CD4-positive, alpha-beta T cell (primary cell): ENCODE measurements at places on chromosomes 3 and 15.

- DNase-seq, result no peak
Observed at GRCh38 chr3:24494618-24495325, at the start of gene THRB. THRB (minus strand) TSS chr3:24494850.

GRCh38 chr3:48709051-48709461 is 8.0 kb downstream of the IP6K2 start:
- DNase-seq, result no peak

DNA sequence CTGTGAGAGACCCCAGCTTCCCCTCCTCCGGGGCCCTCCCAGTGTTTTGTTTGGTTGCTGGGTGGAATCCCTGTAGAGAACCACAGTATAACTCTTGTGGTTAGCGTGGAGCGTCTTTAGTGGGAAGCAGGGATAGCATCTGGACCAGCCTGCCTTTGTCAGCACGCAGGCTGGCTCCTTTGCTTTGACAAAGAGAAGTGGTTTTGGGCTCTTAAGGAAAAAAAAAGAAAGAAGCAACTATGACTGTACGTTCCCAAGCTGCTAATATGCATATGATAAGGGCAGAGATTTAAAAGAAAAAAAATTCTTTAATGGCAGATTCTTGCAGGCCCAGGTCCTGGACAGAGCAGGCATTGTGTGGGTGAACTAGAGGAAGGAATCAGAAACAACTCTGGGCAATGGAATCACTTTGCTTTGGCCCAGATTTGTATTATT is 340.8 kb upstream of the CTDSPL start:
- DNase-seq, result no peak

GRCh38 chr3:146581951-146582467 is 23.1 kb downstream of the PLSCR5 start:
- DNase-seq, result peak; percentile 8

GRCh38 chr15:74400313-74400860 is 32.9 kb upstream of the CYP11A1 start:
- DNase-seq, result peak; percentile 37

- no peak for DNase-seq
Observed at GRCh38 chr3:52036829-52037228, 19.5 kb downstream of the DUSP7 start.

- DNase-seq, result no peak
Observed at GRCh38 chr3:146387566-146387965, 81.8 kb downstream of the PLSCR2 start.

GRCh38 chr3:5974630-5975322 is 787.3 kb downstream of the EDEM1 start:
- DNase-seq, result peak; percentile 6

- peak; percentile 49 for DNase-seq
Observed at GRCh38 chr3:46368569-46368968, 2.2 kb upstream of the CCR5 start.

DNA sequence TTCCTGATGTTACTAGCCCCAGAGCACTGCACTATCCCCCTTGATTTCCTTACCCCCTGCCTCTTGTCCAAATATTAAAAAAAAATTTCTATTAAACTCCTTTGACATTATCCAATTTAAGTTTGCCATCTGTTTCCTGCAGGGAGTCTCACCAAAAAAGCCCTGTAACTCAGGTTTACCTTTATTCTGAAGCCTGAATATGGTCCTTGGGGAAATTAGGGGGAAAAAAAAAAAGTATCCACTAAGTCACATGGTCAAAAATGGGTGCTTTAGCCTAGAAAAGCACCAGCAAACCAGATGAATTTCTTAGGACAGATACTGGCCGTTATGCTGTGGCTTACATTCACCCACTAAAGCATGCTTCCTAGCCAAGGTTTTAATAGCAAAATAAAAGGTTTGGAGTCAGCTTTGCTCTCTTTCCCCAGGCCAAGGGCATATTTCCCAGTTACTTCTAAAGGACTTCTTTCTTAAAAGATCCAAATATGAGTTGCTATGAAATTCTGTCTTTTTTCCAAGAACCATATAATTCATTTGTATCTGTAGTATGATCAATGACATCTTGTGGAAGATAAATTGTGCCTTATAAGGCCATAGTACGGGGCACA is 394.9 kb downstream of the LSAMP start:
- DNase-seq, result no peak

DNA sequence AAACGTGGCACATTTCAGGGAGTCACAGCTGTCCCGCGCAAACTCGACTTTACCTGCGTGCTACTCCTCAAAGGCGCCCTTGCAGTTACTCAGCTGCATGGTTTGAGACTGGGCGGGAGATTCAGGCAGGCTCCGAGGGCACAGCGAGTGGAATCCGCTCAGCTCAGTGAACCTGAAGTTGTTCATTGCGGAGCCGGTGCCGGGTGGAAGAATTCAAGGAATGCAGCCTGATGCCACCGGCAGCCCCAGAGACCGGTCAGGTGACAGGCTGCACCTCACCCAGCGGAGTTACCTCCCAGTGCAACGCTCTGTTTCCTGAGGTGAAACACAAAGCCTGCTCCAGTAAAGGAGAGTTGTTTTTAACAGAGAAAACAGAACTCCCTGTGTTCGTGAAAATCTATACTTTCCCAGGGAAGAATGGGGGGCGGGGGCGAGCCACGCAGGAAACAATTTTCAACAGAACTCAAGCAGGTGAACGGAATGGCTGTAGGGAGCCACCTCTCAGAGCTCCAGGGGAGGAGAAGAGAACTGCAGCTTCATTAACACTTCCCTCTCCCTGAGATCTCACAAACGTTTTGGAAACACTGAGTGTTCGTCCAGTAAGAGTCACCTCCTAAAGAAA is 3.8 kb downstream of the VEPH1 start:
- no peak for DNase-seq

DNA sequence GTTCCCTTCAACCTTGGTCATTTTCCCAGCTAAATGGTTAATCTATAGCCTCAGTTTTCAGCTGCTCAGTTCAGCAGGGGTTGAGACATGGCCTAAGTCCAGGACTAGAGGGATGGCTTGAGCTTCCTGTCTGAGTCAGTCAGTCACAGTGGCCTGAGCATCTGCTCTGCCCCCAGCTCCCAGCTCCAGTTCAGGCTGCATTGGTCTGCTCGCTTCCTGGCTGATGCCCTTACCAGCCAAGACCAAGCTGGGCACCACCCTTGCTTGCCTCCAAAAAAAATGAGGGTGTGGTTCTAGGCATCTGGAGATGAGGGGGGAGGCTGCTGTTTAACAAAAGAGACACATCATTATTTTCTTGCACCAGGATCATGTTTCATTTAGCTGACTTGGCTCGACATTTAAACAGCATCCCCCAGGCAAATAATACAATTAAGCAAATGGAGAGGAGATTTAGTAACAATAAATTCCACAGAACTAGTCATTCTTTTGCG is 70.7 kb downstream of the WNT5A start:
- DNase-seq, result no peak

- peak; percentile 61 for DNase-seq
Observed at GRCh38 chr15:29268706-29269484, 727 bp downstream of the NSMCE3 start.

GRCh38 chr3:12886106-12886679 is 44.8 kb upstream of the RPL32 start:
- no peak for DNase-seq

DNA sequence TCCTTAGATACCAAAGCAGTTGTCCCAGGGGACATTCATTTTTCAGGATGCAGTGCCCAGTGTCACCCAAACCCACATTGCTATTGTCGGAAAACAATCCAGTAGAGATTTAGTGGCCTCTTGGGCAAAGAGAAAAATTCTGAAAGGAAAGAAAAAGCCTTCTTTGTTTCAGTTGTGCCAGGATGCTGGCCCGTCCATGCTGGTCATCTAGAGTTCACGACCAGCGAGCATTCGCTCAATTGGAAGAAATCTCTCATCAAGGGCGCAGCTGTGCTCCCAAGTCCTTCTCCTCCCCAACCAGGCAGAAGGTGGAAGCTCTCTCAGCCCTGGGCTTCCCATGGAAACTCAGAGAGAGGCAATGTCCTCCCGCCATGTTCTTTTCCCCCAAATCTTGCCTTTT is 123.7 kb downstream of the MTHFS start:
- no peak for DNase-seq

DNA sequence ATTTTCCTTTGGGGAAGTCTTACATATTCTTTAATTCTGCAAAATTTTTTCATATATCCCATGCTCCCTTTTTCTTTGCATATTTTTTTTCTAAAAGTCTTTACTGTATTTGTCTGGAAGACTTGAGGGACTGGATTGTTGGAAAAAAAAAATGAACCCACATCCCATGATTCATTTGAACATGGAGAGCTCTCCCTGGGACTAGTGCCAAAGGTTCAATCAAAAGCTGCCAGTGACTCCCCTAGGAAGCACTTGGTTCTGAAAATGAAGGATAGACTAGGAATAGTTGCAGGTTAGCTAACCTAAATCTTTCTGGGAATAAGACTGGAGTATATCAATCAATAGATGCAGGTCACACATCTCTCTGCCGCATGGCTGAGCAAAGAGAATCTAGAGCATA is 16.4 kb upstream of the BNC1 start:
- no peak for DNase-seq

GRCh38 chr3:132394320-132394719 is 23.0 kb upstream of the DNAJC13 start:
- no peak for DNase-seq

DNA sequence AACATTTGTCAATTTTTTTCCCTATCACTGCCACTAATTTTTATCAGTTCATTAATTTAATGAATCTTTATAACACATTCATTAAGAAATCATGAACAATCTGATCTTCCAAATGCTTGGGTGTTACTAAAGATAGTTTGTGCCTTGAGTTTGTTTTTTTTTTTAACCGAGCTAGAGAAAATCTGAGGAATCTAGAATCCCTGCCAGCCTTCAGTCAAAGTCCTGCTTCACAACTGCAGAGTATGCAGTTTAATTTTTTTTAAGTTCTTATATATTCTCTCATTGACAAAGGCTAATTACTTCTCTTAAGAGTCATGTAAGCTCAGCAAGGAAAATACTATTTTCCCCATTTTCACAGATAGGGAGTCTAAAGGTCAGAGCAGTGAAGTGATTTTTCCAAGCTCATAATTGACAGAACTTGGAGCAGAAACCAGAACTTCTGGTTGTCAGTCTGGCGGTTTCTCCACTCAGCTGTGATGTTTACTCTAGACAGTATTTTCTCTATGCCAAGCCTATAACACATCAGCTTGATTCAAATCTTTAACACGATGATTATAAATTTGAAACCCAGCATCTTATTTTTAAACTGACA is 55.7 kb downstream of the TNIK start:
- DNase-seq, result no peak

DNA sequence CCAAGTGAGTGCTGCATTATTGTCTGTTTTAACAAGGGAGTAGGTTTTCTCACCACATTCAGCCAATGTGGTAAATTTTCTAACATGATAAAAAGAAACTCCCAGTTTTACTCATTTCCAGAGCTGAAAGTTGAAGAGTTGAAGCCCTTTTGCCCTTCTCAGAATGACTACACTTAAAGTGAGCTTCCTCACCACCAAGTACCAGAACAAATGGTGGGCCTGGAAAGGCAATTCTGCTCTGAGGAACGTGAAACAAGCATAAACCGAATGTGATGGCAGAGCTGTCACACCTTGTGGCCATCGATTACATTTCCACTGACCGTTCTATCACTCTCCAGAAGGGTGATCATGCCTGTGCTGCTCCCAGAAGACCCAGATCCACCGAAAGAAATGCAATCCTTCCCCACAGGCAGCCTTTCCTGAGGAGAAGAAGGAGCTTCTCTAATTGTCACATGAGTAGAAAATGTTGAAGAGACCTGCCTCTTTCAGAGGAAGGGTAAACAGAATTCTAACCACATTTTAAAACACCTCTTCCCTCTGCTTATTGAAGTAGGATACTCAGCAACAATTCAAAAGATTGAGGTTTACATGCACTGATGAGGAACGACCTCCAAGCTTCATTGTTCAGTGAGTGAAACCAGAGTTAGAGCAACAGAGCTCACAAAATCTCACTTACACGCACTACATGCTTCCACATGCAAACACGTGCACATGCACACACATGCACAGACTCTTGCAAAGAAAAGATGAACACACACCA is 21.4 kb upstream of the CCR9 start:
- DNase-seq, result no peak

DNA sequence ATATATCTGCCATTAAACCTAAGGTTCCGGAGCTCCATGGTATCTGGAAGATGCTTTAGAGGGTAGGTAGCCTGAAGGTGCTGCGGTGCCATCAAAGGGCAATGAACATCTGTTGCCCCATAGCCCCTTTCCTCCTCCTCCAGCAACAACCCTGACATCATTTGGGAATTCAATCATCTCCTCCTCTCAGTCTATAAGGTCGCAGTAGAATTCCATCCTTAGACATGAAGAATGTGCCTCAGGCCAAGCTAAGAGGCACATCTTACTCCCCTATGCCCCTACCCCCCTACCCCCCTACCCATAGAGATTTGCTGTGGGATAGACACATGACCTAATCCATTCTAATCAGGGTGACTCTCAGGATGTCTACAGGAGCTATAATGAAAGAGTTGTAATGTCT is 1099.7 kb upstream of the CFAP20DC start:
- DNase-seq, result no peak

- peak; percentile 10 for DNase-seq
Observed at GRCh38 chr3:119497820-119498185, 544 bp upstream of the TIMMDC1 start.

GRCh38 chr3:183447206-183448001 is 19.0 kb upstream of the MCF2L2 start:
- DNase-seq, result peak; percentile 63

- no peak for DNase-seq
Observed at GRCh38 chr15:47399100-47399499, 318.2 kb upstream of the SEMA6D start.

DNA sequence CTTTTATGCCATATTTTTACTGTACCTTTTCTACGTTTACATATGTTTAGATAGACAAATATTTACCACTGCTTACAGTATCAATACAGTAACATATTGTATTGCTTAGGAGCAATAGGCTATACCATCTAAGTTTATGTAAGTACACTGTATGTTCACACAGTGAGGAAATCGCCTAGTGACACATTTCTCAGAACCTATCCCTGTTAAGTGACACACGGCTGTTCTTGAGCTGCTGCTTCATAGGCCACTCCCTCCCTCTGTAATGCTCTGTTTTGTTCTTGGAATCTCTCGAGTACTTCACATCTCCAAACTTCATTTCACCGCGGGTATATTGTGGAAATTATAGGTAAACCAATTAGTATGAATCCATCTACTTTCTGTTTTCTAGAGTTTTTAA is 13.4 kb upstream of the SELENOT start:
- no peak for DNase-seq
